SIG-M5 (cell line): ENCODE measurements at places on chromosomes 3 and 15.

DNA sequence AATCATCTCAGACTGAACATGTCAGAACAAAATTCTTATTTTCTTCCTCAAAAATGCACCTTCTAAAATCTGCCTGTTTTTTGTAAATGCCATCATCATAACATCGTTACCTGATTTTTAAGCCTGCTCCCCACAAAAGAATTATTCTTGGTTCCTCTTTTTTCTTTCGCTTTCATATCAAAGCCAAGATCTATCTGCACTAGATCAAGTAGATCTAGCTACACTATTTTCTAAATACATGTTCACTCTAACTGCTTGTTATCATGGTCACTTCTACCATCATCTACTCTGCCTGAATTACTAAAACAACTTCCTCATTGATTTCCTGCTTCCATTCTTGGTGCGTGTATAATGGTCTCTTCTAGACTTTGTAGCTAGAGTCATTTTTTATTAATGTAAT is 217.7 kb downstream of the ARPP21 start:
- DNase-seq, result no peak

DNA sequence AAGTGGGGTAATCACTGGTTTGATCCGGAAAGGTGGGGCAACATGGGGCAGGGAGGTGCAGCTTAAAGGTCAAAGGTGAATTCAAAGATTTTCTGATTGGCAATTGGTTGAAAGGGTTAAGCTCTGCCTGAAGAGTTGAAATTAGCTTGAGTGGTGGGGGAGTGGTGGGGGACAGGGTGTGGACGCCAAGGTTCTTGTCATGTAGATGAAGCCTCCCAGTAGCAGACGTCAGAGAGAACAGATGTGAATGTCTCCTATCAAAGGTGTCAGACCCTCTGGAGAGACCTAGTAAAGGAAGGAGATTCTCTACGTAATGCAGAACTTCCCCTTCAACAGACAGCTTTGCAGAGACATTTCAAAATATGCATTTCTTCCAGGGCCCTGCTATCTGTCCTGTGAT is 62.8 kb downstream of the ABCC5 start:
- DNase-seq, result no peak

- DNase-seq, result no peak
Observed at GRCh38 chr3:56410576-56410975, 57.7 kb downstream of the ERC2 start.

- DNase-seq, result no peak
Observed at GRCh38 chr3:8416965-8417364, 84.7 kb upstream of the LMCD1 start.

GRCh38 chr3:134463676-134464063 is 22.1 kb downstream of the ANAPC13 start:
- no peak for DNase-seq

GRCh38 chr15:100167884-100168375 is 173.8 kb downstream of the ADAMTS17 start:
- no peak for DNase-seq

DNA sequence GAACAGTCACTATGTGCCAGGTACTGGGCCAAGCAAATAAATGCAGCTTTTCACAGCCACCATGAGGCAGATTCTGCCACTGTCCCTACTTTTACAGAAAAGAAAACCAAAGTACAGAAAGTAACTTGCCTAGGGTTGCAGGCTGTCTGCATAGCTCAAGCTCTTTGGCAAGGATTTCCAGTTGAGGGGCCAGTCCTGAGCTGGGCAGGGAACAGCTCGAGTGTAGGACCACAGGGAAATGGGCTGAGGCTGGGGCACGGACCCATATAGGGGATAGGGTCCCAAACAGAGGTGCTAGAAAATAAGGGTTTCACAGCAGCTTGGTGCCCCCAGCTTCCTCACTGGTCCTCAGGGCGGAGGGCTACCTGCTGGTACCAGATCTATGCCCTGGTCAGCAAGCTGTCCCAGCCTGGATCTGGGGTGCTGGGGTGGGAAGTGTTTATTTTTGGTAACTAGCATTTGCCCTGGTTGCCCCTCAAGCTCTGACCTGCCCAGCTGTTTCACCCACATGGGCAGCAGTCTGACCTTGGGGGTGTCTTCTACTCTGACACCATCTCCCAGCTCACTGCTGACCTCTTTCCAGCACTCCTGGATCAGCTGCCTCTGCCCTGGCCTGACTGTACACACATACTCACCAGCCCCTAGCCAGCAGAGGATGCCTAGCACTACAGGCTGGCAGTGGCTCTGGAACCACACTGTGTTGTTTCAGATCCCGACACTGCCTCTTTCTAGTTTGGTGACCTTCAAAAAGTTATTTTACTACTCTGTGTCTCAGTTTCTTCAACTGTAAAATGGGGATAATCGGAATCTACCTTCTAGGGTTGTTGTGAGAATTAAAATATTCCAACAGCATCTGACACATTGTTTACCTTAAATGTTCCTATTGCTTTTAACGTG is 16.2 kb downstream of the MRAS start:
- DNase-seq, result no peak

DNA sequence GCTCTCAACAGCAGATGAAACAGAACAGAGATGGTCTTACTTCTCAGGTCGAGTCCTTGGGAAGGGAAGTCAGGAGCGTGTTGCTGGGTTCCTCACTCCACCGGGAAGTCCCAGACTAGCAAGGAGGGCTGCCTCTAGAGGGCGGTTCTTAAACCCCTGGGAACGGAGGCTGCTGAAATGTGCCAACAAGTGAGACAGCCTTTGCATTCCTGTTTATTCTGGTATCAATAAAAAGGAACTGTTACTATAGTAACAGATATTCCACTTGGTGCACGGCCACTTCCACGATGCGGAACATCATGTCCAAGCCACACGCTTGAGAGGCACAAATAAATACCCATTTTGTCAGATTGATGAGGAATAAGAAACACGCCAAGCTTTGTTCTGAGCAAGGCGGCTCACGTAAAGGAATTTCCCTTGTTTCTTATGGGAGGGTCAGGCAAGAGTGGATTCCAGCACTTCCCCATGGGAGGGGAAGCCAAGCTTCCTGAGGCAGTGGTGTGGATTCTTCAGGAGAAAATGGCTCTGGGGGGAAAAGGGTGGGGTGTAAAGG is at the start of gene FAM107A:
Gene FAM107A (minus strand): TSS at position 123 of the 553 bp plus-strand sequence. CDS start 7,531 bp downstream, outside the sequence.
- DNase-seq, result no peak

DNA sequence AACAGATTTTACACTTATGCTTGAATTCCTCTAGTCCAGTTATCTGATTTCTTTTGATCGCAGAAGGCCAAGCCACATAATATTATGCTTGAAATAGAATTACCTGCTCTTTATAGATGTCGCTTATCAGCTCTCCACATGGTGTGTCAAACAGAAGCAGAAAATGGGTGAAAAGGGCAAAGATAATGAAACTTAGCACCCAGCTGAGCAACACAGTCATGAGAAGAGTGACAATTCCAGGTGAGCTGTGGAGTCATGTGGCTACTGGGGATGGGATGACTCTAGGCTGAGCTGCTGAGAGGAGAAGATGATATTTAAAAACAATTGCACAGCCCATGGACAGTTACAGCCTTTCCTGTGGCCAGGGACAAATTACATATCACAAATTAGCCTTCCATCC is 398.7 kb upstream of the PDZRN3 start:
- DNase-seq, result no peak
